NCI-H2171 (cell line): ENCODE measurements at places on chromosomes 5 and 9.

DNA sequence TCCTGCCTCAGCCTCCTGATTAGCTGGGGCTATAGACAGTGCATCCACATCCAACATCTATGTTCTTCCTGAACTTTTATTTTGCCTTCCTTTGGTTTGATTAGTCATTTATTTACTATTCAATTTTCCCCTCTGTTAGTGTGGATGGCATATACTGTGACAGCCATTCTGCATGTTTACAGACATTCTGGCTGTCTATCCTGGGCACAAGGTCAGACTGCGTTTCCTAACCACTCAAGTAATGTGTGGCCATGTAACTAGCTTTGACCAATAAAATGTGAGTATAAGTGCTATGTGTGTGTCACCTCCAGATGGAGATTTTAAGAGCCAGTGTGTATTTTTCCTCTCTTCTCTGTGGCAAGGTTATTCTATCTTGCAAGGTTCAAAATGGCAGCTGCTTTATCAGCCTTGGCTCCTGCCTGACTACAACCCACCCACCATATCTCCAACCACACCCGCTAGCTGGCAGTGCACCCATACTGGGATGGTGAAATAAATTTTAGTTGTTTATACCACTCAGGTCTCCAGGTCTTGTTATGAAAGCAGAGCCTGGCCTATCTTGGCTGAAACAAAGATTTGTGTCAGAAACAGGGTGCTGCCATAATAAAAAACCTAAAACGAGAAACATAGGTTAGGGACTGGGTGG is 32.2 kb downstream of the PDE6A start:
- DNase-seq = no peak

GRCh38 chr9:123541411-123541810 is 185.4 kb downstream of the CRB2 start:
- DNase-seq = no peak

DNA sequence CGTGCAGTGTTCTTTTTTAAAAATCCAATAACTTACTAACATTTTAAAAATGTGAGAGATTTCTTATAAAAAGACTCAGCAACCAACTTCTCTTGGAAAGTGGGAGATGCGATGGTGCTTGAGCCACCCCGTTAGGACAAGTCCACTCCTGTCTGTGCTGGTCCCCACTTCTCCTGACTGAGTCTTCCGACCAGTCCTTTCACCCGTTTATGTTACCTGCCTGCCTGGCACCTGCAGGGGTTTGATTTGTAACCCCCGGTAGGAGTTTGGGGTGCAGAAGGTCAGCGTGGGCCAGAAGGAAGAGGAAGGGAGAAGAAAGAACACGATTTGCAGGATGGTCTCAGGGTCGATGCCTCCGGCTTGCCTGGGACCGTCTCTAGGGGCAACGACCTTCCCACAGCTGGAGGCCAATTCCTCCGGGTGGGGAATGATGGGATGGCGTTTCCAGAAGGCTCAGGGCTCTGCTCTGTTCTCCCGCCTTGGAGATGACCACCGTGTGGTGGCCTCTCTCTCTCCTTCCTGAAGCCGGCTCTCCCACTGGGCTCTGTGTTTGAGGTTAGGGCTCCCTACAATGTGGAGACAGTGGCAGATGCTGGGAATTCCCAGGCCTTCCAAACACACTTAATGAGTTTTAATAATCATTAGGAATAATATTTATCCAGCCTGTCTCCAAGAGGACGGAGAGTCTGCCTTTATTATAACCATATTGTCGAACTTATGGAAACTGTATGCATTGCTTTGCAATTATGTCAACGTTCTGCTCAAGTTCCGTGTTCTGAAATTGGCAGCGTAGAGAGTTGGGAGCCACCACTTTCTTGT is 14.8 kb downstream of the COL27A1 start:
- no peak for DNase-seq

GRCh38 chr5:10243660-10244240 is 5.9 kb downstream of the ATPSCKMT start:
- no peak for DNase-seq

DNA sequence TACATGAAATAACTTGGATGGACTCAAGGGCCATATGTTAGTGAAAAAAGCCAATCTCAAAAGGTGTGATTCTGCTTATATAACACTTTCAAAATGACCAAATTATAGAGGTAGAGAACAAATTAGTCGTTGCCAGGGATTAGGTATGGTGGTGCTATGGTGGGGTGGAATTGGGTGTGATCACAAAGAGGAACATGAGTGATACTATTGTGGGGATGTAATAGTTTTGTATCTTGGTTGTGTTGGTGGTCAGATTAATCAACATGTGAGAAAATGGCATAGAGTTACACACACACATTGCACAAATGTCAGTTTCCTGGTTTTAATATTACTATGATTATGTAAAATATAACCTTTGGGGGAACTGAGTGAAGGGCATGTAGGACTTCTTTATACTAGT is 31.9 kb downstream of the CAMK4 start:
- no peak for DNase-seq

DNA sequence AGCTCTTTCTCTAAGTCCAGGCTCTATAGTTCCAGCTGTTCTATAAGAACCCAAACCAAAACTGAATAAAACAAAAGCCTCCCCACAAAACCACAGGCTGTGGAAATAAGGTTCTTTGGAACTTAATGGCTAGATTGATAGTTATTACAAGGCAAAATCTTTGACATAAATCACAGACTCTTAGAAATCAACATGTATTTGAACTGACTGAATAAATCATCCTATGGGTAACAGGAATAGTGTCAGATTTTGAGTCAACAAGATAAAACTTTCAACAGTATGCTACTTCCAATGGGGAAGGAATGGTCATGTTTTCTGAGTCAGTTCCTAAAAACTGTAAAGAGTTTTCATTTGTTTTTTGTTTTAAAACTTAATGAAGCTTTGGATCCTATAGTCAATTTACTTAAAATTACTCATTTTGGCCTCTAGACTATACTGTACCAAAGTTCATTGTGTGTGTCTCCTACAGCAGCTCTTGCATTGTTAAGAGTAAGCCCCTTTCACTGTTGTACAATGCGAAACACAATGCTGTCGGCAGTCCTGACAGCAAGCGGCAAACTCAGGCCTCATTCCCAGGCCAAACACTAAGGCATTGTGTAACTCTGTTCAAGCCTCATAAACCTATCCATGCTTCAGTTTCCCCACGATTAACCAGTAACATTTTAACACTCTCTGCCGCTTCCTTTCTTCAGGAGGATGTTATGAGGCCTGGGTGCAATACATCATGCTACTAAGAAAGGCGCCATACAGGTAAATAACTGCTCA is 134.1 kb downstream of the ARL15 start:
- no peak for DNase-seq

DNA sequence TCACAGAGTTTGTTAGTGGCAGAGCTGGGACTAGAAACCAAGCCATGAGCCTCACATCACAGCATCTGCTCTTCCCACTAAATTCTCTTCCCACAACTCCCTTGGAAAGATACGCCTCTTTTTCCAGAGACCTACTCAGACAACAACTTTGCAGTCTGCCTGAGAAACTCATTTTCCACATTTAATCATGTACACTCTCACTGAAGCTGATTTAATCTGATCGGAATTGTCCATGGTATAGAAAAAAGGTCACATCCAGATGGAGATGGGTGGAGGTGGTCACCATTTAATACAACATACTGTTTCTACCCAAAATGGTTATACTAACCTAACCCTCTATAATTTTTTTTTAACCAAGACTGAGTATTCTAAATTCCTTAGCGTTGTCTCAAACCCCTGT is 366.2 kb downstream of the ENC1 start:
- DNase-seq = no peak

GRCh38 chr5:180315762-180316212 is 23.9 kb upstream of the MAPK9 start:
- no peak for DNase-seq

- DNase-seq = no peak
Observed at GRCh38 chr5:96076451-96076850, 114.8 kb upstream of the ELL2 start.

GRCh38 chr5:172284611-172284980 is 1.0 kb upstream of the UBTD2 start:
- no peak for DNase-seq

DNA sequence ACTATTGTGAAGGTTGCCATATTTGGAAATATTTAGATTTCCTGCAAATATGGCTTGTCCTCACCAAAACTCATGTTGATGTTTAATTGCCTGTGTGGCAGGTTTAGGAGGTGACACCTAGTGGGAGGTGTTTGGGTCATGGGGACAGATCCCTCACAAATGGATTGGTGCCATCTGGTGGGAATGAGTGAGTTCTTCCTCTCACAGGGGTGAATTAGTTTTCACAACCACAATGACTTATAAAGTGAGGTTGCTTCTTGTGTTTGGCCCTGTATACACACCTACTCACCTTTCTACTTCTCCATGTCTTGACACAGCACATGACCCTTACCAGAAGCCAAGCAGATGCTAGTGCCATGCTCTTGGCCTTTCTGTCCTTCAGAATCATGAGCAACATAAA is 41.1 kb downstream of the ISOC1 start:
- DNase-seq = no peak

GRCh38 chr9:77521091-77521490 is 127.0 kb downstream of the GNA14 start:
- DNase-seq = no peak

- no peak for DNase-seq
Observed at GRCh38 chr5:75567710-75568109, 43.5 kb upstream of the ANKDD1B start.

- no peak for DNase-seq
Observed at GRCh38 chr5:157918811-157919742, 60.1 kb upstream of the CLINT1 start.

DNA sequence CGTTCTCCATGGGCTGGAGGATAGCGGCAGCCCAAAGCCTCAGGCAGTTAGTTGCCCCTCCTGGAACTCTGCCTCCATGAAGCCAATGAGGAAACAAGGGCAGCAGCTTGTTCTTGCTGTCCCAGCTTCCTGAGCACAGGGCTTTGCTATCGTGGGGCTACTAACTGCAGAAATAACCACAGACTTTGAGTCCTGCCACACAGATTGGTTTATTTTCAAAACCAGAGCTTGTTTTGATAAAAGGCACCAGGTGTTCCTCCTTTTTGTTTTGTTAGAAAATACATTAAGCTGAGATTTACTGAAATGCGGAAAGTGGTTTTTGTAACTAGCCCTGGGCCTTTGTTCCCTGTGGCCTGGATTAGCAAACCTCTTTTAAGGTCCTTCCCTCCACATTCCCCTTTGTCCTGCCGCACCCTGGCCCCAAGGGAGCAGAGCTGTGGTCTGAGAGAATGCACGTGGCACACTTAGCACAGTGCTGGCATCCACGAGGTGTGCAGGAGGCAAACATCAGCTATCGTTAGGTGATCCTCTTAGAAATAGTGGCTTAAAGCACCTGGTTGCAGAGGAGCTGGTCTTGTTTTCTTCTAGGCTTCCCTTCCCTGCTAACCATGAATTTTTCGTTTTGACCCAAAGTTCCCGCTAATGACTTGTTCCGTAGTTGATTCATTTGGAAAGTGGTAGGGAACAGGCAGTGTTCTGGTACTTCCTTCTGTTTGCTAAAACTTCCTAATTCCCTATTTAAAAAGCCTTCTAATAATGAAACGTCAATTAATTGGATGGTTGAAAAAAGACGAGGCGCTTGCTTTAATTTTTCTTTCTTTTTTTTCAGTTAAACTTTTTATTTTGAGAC is 21.5 kb downstream of the MVB12B start:
- DNase-seq = no peak

GRCh38 chr9:108684288-108685025 is 171.3 kb downstream of the ACTL7B start:
- DNase-seq = no peak

DNA sequence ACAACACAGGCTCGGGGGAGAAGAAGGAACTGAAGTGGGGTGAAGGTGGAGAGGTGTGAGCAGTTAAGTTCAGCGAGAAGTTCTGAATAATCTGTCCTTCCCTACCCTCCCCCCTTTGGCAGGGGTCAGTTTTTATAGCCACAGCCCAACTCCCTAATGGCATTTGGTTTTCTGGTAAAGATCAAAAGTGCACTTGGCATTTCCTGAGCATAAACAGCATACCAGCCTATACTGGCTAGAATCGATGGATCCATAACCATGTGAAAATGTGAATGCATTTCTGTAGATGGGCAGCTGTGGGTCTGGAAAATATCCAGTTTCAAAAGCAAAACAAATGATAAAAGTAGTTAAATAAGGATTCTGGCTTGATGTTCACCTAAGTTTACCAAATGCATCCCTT is 410.9 kb downstream of the PLK2 start:
- no peak for DNase-seq

DNA sequence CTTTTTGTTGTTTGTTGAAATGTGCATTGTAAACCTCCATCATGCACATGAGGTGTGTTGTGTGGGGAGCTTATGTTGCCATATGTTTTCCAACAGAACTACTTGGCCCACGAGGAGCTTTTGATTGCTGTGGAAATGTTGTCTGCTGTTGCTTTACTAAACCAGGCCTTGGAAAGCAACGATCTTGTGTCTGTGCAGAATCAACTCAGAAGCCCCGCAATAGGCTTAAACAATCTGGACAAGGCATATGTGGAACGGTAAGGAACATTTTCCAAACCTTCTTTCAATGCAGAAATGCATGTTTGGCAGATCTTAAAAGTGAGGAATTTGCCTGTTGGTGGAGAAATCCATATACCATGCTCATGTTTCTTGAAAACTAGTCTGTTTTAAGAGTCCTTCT is 22.5 kb downstream of the F2RL2 start:
- no peak for DNase-seq

GRCh38 chr5:38835887-38836286 is 9.9 kb upstream of the OSMR start:
- DNase-seq = no peak

GRCh38 chr5:110265162-110265561 is 461.3 kb downstream of the TMEM232 start:
- no peak for DNase-seq

DNA sequence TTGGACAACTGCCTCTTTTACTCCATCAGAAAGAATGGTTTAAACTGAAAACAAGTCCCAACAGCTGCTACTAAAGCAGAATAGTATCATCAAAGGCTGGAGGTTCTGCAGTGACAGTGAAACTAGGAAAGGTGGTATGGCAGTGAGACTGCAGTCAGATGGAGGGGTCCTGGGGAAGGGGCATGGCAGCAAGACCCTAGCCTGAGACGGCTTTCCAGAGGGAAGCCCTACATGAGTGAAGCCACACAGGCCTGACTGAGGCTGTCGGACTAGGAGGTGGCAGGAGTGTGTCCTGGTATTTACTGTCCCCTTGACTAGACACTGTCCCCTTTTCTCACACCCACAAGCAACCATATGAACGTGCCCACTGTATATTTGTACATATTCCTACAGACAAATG is 40.4 kb upstream of the IPPK start:
- no peak for DNase-seq

- no peak for DNase-seq
Observed at GRCh38 chr5:147467973-147468508, 41.8 kb downstream of the DPYSL3 start.
